ENCODE measurements at places on chromosomes 4 and X. TPM values are rescaled to one million over a fixed set of nuclear protein-coding genes. Genes with fewer than 3 reads are reported as not detected.

Gene MTTP
- 0.64 TPM for total RNA-seq

GRCh38 chr4:174461466-174462106 is 60.7 kb downstream of the HPGD start:
- DNase-seq, result no peak
- no peak overlapping the region for H3K4me3 ChIP-seq
- peaks cover 5% of the 10 kb centered on the region for H3K36me3 ChIP-seq
- no peaks in the 10 kb centered on the region for H3K4me1 ChIP-seq

DNA sequence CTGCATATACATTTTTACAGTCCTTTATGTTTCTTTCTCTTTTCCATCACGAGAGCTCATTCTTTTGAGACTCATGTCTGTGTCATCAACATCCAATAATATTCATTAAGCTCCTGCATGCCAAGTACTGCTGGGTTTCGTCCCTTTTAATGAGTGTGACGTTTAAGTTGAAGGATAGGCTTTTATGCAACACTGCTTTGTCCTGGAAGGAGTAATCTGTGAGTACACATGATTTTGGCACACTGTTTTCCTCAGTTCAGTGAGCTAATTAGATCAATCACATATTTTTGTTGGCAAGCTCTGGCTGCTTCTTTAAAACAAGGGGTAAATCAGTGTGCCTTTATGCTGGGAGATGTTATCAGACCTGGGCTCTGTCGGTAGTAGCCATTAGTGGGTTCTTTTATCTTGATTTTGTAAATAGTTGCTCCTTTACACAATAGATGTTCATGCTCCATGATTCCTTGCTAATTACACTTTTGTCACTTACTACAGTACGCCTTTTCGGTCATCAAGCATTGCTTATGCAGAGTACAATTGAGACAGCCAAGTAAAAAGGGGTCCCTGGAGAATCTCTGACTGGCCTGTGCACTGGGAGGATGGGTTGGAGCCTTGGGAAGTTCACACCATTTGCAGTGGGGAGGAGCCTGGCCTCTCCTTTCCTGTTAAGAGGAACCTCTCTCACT is 132.6 kb downstream of the FHIP1A start:
- H3K4me1 ChIP-seq, result peaks cover 3% of the 10 kb centered on the region
- no peaks in the 10 kb centered on the region for H3K27me3 ChIP-seq
- no peak overlapping the region for H3K4me3 ChIP-seq

GRCh38 chrX:21733705-21734104 is 24.2 kb downstream of the SMPX start:
- no peaks in the 10 kb centered on the region for H3K36me3 ChIP-seq
- DNase-seq, result no peak
- no peaks in the 10 kb centered on the region for H3K27me3 ChIP-seq
- H3K4me3 ChIP-seq, result no peak overlapping the region

Gene AMBN
- total RNA-seq, result not detected

DNA sequence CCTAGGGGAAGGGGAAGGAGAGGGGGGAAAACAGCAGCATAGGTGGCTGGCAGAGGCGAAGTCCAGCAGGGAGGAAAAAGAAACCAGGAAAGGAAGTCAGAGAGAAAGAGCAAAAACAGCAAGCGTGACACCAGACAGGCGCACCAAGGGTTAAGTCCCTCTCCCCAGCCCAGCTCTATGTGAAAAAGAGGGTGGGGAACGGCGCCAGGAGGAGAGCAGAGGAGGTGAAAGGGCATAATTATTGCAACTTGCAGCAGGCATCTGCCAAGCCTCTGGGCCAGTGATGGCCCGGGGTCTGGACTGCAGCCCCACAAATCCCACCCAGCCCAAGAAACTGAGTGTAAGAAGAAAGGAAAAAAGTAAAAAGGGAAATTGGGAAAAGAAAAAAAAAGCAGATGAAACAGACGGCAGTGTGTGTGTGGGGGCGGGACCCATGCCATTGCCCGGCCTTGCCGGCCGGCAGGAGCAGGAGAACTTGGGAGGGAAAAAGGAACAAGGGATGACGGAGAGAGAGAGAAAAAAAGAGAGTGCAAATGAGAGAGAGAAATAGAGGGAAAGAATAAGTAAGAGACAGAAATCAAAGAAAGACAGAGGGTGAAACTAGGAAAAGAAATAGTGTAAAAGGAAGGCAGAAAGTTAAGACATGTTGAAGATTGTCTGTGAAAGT is 14.1 kb upstream of the RHOXF2 start:
- no peak overlapping the region for H3K27ac ChIP-seq
- H3K36me3 ChIP-seq, result peaks cover 40% of the 10 kb centered on the region
- peak overlapping the region; percentile 60 for H3K4me3 ChIP-seq
- peak; percentile 61 for DNase-seq

GRCh38 chr4:17785858-17786257 is 4.4 kb upstream of the FAM184B start:
- H3K4me1 ChIP-seq, result no peaks in the 10 kb centered on the region
- no peaks in the 10 kb centered on the region for H3K36me3 ChIP-seq
- no peak for DNase-seq

Gene MAGEA12
- total RNA-seq, result not detected

Gene ERAS
- total RNA-seq, result not detected

DNA sequence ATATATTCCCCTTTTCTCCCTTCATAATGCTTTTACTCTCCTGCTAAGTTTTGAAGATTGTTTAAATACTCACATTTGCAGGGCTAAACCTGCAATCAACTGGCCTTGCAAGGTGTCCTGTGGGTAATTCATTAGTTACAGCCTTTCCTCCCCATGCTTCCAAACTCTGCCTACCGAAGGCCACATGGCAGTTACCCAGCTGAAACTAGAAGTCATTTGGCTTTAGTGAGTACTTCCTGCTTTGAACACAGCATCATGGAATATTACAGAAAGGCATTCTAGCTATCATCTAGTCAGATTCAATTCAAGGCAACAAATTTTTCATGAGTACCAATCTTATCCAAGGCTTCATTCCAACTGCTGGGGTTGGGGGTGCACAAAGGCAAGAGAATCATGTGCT is 55.6 kb downstream of the SRPX start:
- peaks cover 2% of the 10 kb centered on the region for H3K36me3 ChIP-seq
- no peaks in the 10 kb centered on the region for H3K27me3 ChIP-seq
- no peak for DNase-seq
- H3K4me1 ChIP-seq, result no peaks in the 10 kb centered on the region
- H3K4me3 ChIP-seq, result no peak overlapping the region

DNA sequence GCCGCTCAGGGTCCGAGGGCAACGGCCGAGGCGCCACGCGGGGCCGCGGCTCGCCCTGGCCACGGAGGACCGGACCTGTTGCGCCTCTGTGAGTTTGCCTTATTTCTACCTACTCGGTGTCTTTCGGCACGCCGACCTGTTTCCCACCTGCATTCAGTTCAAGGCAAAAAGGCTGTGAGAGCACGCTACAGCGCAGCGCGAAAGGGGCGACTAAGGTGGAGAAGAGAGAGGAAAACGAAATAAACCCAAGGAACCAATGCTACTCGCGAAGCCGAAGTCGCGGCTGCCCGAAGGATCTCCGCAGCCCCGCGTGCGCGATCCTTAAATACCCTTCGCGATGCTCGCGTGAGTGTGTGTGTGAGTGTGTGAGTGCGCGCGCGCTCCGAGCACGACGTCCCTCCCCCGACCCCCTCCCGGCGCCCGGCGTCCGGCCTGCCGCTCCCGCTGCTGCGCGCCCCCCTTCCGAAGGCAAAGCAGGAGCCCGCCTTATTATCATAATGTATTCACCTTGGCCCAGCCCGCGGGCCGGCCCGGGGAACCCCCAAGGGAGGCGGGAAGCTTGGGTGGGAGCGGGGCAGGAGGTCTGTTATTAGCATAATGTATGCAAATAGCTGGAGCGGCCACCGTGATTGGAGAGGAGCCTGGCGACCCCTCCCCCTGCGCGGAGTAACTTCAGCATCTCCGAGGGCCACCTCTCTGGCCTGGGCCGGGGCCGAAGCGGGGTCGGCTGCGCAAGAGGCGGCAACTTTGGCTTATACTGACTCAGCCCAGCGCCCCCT is at the start of gene COL25A1:
Gene COL25A1, minus strand, starts transcription at position 298 of the 779 bp plus-strand sequence.
- H3K27ac ChIP-seq, result no peak within 1 kb of the TSS
- peaks cover 9% of the 10 kb centered on the region for H3K27me3 ChIP-seq
- peak; percentile 97 for DNase-seq
- no peaks in the 10 kb centered on the region for H3K36me3 ChIP-seq
- peak within 1 kb of the TSS; percentile 71 for H3K4me3 ChIP-seq
